ENCODE measurements at places on chromosomes 11 and 22.
A peak's percentile ranks its signal among the peaks of the same experiment; 100 is the strongest.

DNA sequence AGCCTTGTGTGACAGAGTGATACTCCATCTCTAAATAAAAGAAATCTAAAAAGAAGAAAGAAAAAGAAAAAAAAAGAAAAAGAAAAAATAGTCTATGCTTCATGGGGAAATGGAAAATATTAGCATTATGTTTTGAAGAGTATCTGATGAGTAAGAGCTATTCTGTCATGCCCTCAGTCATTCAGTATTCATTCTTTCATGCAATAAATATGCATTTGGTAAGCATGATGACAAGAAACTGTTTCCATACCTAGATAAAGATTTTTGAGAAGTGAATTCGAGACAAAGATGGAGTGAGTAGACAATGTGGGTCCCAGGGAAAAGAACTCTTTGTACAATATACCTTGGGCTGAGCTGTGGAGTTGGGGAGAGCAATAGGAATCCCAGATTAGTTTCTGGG is 6.2 kb upstream of the IFTAP start:
- DNase-seq: no peak

DNA sequence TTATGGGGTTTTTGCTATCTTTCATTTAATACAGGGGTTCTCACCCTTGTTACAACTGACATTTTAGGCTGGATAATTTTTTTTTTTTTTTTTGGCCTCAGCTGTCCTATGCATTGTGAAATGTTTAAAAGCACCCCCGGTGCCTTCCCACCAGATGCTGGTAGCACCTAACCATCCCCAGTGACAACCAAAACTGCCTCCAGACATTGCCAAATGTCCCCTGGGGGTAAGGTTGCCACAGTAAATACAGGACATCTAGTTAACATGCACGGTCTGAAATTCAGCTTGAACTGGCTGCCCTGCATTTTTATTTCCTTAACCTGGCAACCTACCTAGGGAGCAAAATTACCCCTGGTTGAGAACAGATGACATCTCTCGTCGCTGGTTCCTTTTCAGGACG is 72.4 kb downstream of the CYTH4 start:
- DNase-seq: no peak

- DNase-seq: no peak
Measured at GRCh38 chr11:120121914-120122473, 15.9 kb downstream of the TRIM29 start.

DNA sequence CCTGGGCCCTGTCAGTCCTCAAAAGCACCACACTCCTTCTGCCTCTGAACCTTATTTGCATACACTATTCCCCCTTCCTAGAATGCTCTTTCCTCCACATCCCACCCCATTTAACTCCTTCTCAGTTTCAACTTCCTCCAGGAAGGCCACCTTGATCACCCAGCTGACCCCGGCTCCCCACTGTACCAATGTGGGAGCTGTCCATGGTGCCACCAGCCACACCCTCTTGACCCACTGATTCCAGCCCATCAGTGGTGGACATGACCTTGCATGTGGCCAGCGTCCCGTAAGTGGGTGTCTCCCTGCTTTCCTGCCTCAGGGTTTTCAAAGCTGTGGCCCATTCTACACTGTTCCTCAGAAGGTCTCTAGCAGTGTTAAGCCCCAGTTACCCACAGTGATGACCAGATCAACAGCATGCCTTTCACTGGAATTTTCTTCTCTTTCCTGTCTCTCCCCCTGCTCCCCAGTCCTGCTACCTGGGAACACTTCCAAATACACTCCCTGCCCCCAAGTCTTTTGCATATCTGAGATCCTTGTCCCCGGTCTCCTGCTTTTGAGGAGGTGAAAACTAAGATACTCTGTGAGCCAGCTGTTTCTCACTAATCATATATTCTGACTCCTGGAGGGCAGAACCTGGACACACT is 346.6 kb downstream of the MN1 start:
- DNase-seq: no peak

DNA sequence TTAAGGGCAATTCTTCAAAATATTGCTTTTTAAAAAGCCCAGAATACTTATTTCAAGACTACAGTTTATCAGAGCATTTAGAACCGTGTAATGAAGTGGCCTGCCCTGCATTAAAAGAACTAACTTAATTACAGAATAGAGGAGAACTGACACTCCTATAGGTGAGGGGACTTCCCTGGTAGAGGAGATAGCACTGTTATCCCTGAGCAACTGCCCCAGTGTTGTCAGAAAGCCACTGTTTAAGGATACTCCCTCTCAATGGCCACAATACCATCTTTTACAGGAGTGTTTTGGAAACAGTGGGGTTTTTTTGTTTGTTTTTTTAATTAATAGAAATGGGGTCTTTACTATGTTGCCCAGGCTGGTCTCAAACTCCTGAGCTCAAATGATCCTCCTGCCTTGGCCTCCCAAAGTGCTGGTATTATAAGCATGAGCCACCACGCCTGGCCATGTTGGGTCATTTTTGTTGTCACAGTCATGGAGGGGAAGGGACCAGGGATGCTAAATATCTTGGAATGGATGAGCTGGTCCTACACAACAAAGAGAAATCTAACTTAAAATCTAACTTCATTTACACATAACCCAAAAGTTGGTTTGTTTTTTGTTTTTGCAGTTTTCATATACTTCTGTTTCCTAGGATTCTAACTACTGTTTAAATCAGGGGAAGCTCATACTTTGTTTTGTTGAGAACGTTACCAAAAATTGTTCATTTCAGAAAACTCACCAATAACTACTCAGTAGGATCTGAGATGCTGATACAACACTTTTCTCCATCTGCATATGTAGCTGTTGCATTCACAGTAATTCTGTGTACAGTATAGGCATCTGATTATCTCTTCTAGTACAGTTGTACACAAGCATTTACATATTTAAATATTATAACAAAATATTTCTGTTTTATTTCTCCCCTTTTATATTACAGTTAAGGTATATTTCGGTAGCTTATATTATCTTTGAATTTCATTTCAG is 8.1 kb downstream of the RPL27A start:
- no peak for DNase-seq

- DNase-seq: no peak
Measured at GRCh38 chr22:37330200-37331033, 48.1 kb downstream of the CYTH4 start.

DNA sequence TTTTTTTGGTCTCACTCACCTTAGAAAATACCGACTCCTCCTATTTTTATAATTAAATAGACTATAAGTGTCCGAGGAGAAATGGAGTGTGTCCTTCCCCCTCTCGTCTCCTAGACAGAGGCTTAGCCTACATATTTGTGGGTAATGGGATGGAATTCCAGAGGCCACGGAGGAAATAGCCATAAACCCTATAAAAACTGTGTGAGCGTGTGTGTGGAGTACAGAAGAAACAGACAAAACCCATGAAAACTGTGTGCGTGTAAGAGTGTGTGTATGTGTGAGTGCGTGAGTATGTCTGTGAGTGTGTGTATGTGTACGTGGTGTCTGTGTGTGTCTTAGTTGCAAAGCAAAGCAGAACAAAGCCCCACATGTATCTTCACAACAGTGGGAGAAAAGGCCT is 883.5 kb downstream of the OPCML start:
- DNase-seq: no peak

GRCh38 chr11:17786824-17787525 is 52.4 kb downstream of the KCNC1 start:
- no peak for DNase-seq

GRCh38 chr11:762421-763072 is 14.7 kb downstream of the GATD1 start:
- peak; percentile 30 for DNase-seq

- no peak for DNase-seq
Measured at GRCh38 chr11:110100476-110101240, 7.5 kb downstream of the ZC3H12C start.

- DNase-seq: no peak
Measured at GRCh38 chr11:121589946-121590537, 137.3 kb upstream of the SORL1-AS1 start.

- no peak for DNase-seq
Measured at GRCh38 chr22:50009765-50010675, 2.5 kb downstream of the IL17REL start.

- DNase-seq: no peak
Measured at GRCh38 chr22:49959782-49960158, 802 bp upstream of the PIM3 start.

- DNase-seq: no peak
Measured at GRCh38 chr22:38262051-38262795, 10.6 kb downstream of the TMEM184B start.

- DNase-seq: no peak
Measured at GRCh38 chr22:39545386-39546365, 13.1 kb upstream of the RPS19BP1 start.

DNA sequence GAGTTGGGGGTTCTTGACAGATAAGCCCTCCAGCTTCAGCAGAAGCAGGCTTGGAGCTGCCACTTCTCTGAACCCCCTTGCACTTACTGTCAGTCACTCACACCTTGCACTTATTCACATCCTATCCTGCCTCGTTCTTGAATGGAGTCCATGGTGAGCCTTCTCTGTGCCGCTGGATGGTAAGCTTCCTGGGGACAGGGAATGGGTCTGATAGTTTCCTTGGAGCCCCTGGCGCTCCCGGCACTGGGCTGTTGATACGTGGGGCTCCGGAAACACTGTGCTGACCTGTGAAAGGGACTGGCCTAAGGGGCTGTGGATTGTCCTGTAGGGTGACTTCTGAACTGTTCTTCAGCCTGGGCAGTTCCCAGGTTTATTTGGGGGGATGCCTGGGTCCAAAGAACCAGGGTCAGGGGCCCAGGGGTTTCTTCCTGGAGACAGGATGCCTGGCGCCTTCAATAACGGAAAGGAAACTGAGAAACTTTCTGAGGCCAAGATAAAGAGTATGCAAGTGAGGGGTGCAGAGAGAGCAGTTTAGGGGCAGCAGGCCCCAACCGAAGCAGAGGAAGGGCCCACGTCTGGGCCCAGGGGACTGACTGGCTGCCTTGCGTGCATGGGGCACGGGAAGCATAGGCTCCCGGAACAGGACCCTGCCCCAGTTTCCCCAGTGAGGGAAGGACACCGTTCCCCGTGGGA is 709 bp upstream of the ST3GAL4 start:
- no peak for DNase-seq

DNA sequence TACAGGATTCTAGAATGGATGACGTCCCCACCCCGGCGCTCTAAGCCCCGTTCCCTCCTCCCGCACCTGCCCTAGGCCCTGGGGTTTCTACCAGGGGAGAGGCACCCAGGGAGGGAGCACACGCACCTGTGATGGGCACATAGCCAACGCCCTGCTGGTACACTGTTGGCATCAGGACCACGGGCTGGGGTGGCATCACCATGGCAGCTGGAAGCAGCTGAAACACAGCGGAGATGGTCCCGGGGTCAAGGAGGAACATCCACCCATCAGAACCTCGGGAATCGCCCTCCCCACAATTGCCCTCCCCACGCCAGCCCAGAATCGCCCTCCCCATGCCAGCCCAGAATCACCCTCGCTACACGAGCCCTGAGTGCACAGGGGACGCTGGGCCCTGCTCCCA is 23.6 kb downstream of the TOLLIP start:
- DNase-seq: no peak

DNA sequence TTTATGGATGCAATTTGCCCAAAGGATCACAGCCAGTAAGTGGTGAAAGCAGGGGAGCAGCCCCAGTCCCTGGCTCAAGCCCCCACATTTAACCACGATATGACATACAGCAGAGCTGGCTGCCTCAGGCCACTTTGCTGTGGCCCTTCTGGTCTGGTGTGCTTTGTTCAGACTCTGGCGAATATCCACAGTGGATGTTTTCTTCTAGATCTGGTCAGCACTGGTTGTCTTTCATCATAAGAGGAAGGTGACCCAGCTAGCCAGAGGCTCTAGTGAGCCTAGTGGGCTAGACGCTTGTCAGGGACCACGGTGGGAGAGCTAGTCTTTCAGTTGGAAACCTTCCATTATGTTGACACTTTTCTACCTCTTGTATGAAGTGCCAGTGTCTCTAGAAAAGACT is 42.5 kb downstream of the DGCR2 start:
- DNase-seq: no peak

GRCh38 chr11:80355251-80355650 is 914.4 kb upstream of the TENM4 start:
- DNase-seq: no peak

DNA sequence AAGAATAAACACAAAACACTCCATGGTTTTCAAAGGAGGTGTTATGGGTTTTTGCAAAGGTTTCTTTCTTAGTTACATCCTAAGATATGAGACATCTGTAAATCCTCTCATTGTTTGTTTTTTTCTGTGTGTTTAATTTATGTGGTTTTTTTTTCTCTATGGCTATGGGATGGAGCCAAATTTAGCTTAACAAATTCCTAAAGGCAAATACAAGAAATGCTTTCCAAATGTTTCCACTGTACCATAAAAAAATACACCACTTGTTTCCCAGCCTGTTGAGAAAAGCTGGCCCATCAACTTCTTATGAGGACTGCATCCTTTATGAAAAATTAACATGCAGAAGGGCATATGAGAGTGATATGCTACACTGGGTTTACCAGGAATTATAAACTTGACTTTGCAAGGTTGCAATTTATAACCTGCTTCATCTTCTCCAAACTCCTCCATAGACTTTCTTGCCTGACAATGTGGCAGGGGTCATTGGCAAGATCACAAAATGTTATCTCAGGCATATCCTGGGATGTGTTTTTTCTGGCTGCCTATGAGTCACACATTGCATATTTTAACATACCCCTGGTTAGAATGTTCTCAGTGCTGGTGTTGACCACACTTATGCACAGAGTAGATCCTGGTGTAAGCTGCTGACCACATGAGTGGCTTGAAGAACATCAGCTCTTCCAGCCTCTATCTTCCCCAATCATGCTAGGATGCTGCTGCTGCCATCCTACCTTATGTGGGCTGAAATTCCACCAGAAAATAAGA is 137.6 kb upstream of the TTC12 start:
- no peak for DNase-seq

GRCh38 chr11:95304777-95305176 is 73.8 kb upstream of the SESN3 start:
- no peak for DNase-seq

DNA sequence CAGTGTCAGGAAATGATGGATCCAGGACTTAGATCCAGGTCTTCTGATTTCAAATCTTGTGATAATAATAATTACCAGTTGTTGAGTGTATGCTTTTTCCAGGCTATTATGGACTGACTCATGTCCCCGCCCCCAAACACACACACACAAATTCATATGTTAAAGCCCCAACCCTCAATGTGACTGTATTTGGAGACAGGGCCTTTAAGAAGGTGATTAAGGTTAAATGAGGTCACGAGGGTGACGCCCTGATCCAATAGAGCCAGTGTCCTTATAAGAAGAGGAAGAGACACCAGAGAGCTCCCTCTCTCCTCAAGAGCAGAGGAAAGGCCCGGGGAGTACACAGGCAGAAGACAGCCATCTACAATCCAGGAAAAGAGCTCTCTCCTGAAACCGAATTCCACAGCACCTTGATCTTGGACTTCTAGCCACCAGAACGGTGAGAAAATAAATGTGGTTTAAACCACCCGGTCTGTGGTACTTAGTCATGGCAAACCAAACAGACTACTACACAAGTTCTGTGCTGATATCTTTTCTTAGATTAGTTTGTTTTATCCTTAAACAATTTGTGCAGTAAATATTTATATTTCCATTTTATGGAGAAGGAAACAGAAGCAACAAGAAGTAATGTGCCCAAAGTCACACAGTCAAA is 8.2 kb downstream of the TMPRSS5 start:
- DNase-seq: no peak

- no peak for DNase-seq
Measured at GRCh38 chr11:1221848-1222311, 986 bp upstream of the MUC5B start.

- DNase-seq: no peak
Measured at GRCh38 chr11:34192481-34193401, 87.3 kb downstream of the NAT10 start.

- DNase-seq: no peak
Measured at GRCh38 chr11:12674571-12674935, 332 bp downstream of the TEAD1 start.
